Psoas muscle (tissue), 8 donors: ENCODE measurements at places on chromosomes 1 and 21. TPM values are rescaled to one million over a fixed set of nuclear protein-coding genes. Genes with fewer than 3 reads are reported as not detected.

GRCh38 chr1:244060686-244061085 lies 9.6 kb downstream of the ZBTB18 start:
- H3K4me1 ChIP-seq: no peaks in the 10 kb centered on the region
- H3K4me3 ChIP-seq: no peak overlapping the region
- H3K36me3 ChIP-seq: peaks cover 2% of the 10 kb centered on the region
- H3K27ac ChIP-seq: no peak overlapping the region

DNA sequence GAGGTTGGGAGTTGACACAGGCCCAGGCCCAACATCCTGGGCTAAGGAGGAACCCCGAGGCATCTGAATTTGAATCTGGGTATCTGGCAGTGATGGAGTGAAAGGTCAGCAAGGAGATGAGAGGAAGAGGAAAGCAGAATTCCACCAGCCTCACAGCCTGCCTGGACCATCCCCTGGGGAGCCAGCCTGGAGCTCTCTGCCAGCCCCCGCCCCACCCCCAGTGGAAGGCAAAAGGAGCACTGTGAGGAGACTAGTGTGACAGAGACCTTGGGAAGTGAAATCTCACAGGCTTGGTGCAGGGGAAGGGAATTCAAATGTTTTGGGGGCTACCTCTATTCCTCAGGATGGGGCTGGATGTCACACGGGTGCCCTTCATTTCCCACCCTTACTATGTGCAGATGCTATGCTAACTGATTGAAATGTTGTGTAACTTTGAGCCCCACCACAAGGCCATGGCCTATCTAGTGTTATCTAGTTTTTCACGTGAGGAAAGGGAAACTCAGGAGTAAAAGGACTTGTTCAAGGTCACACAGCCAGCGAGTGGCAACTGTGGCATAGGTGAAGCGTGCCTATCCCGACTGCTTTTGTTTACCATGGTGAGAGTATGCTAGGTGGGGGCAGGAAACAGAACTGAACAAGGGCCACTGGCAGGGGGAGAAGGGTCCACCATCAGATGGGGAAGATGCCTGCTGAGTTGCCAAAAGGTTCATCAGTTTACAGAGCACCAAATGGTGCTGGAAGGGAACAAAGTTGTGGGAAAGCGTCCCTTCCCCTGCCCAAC lies 29.8 kb downstream of the AHDC1 start:
- peak; percentile 53 for DNase-seq
- no peaks in the 10 kb centered on the region for H3K27me3 ChIP-seq
- H3K36me3 ChIP-seq: no peaks in the 10 kb centered on the region
- H3K27ac ChIP-seq: peak overlapping the region; percentile 94
- peak overlapping the region; percentile 68 for H3K4me3 ChIP-seq
- peaks cover 86% of the 10 kb centered on the region for H3K4me1 ChIP-seq

- no peaks in the 10 kb centered on the region for H3K36me3 ChIP-seq
- no peaks in the 10 kb centered on the region for H3K27me3 ChIP-seq
- H3K4me1 ChIP-seq: peaks cover 16% of the 10 kb centered on the region
- no peak overlapping the region for H3K27ac ChIP-seq
- DNase-seq: no peak
- no peak overlapping the region for H3K4me3 ChIP-seq
These were observed 19.5 kb downstream of the TSPAN2 start for GRCh38 chr1:115069659-115070308.

DNA sequence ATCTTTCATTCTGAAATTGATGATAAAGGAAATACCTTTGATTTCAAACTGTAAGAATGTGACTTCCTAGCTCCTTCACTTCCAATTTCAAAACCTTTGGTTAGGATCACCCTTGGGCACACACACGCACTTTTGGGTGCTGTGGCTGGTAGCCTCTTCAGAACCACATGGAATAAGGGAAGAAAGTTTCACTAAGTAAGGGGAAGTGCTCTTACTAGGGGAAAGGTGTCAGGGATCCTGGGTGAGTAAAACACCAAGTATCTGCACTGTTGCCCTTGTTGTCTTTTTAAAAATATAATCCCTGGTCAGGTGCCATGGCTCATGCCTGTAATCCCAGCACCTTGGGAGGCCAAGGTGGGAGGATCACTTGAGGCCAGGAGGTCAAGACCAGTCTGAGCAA lies 132.4 kb downstream of the SDCCAG8 start:
- no peaks in the 10 kb centered on the region for H3K36me3 ChIP-seq
- no peak overlapping the region for H3K27ac ChIP-seq
- no peak for DNase-seq
- H3K27me3 ChIP-seq: no peaks in the 10 kb centered on the region
- no peak overlapping the region for H3K4me3 ChIP-seq
- H3K4me1 ChIP-seq: peaks cover 8% of the 10 kb centered on the region

GRCh38 chr1:195867638-195868037 lies 740.6 kb downstream of the KCNT2 start:
- no peak for DNase-seq
- no peaks in the 10 kb centered on the region for H3K27me3 ChIP-seq
- H3K4me1 ChIP-seq: no peaks in the 10 kb centered on the region
- no peaks in the 10 kb centered on the region for H3K36me3 ChIP-seq
- no peak overlapping the region for H3K27ac ChIP-seq
- H3K4me3 ChIP-seq: no peak overlapping the region

DNA sequence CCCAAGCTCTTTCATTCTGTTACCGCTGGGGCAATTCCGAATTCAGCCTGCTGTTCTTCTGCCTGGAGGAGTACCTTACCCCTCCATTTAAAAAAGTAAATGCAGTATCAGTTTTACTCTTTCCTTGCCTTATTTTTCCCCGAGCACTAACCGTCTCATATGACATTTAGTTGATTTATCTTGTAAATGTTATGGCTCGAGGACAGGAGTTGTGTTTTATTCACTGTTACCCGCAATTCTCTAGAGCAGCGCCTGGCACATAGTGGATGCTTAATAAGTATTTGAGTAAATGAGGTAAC lies 425 bp upstream of the TADA1 start:
- no peaks in the 10 kb centered on the region for H3K27me3 ChIP-seq
- no peaks in the 10 kb centered on the region for H3K36me3 ChIP-seq
- peaks cover 16% of the 10 kb centered on the region for H3K4me1 ChIP-seq
- DNase-seq: no peak

Gene MAP1LC3C
- 8.8 TPM for total RNA-seq

- no peaks in the 10 kb centered on the region for H3K4me1 ChIP-seq
- H3K4me3 ChIP-seq: peak overlapping the region; percentile 40
- no peaks in the 10 kb centered on the region for H3K27me3 ChIP-seq
These were observed 43.4 kb upstream of the MRPS6 start for GRCh38 chr21:34029743-34030528.

Gene AIRE
- total RNA-seq: not detected

DNA sequence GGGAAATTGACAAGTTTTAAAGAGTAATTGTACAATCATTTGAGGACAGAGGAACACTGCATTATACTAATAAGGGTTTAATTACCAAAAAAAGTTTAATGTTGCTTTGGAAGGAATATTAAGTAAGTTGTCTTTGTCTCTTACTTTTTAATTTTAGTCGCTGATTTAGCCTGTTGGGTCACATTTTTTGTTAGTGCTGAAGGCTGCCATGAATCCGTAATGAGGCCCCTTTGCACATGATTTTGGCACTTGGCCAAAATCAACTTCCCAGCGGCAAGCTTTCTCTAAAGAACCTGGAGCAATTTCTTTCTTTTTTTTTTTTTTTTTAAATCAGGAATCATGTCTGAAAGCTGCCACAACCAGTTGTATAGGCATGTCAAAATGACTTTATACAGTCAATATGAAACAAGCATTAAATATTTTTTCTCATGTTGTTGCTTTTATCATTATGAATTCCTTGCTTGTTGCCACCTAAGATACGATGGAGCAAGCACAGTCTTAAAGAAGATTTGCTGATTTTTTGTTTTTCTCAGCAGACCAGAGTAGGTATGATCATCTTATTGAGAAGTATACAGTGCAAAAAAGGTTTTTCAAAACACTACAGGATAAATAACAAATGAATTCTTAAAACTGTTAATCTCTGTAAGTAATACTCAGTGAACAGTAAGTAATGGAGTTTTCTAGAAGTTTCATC lies 690.4 kb downstream of the USP25 start:
- H3K36me3 ChIP-seq: no peaks in the 10 kb centered on the region
- peak; percentile 61 for DNase-seq
- H3K4me3 ChIP-seq: peak overlapping the region; percentile 71
- H3K27me3 ChIP-seq: no peaks in the 10 kb centered on the region
- peaks cover 26% of the 10 kb centered on the region for H3K4me1 ChIP-seq
- peak overlapping the region; percentile 81 for H3K27ac ChIP-seq

DNA sequence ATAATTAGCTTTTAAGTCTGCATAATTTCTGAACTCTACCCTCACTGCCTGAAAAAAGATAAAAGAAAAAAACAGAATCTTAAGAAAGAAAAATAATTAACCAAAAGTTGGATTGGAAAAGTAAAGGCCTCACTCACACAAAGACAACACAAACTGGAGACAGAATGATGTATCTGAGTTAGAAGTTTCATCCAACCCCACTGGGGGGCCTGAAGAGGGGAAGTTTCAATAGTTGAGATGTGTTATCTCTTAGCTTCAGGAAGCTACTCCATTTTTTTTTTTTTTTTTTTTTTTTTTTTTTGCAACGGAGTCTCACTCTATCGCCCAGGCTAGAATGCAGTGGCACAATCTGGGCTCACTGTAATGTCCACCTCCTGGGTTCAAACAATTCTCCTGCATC lies 19.9 kb downstream of the SYDE2 start:
- H3K4me3 ChIP-seq: no peak overlapping the region
- H3K27ac ChIP-seq: no peak overlapping the region
- no peak for DNase-seq
- no peaks in the 10 kb centered on the region for H3K27me3 ChIP-seq

Gene SV2A
- total RNA-seq: 0.17 TPM

DNA sequence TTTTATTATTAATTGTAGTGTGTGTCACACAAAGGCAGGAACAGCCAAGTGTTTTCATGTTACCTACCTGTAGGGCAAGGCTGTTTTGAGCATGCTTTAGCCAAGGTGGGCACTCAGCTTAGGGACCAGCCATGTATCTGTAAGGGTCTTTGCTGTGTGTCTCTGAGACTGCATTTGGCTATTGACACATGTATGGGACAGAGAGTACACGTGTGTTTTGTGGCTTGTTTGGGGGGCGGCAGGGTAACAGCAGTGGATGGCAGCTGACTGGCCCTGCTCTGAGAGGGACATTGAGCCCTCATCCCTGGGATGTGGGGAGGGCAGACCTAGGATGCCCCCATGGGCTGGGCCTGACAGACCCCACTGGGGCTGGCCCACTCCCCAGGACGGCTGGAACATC lies 6.9 kb downstream of the CATSPER4 start:
- no peak overlapping the region for H3K4me3 ChIP-seq
- no peak overlapping the region for H3K27ac ChIP-seq
- H3K36me3 ChIP-seq: no peaks in the 10 kb centered on the region
- no peaks in the 10 kb centered on the region for H3K4me1 ChIP-seq
- no peak for DNase-seq

DNA sequence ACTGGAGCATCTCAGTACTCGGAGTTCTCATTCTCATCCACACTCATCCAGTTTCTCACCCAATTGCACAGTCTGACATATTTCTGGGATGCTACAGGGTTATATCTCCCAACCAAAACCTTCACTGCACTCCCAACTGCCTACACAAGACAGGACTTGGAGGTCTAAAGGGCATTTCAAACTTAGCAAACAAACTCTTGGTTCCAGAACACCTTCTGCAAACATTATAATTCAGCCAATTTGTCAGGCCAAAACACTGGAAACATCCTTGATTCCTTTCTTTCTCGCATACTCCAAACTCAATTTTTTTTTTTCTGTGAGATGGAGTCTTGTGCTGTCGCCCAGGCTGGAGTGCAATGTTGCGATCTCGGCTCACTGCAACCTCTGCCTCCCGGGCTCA lies 7.9 kb downstream of the SLAMF1 start:
- no peak overlapping the region for H3K4me3 ChIP-seq
- no peaks in the 10 kb centered on the region for H3K27me3 ChIP-seq
- H3K36me3 ChIP-seq: no peaks in the 10 kb centered on the region
- no peak overlapping the region for H3K27ac ChIP-seq
- H3K4me1 ChIP-seq: no peaks in the 10 kb centered on the region
- DNase-seq: no peak

DNA sequence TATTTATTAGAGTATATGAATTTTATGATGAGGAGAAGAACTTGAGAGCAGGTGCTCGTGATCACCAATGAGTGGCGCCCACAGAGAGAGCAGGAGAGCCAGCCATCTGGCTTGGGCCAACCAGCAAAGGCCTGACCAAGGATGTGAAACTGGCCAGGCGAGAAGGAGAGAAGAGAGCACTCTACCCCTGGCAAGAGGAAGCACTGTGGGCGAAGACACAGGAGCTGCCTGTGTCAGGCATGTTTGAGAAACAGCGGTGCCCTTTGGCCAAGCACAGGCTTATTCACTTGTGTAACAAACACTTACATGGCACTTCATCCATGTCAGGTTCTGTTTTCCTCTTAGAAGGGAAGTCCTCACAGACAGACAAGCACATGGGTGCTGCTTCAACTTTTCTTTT lies 4.2 kb upstream of the SIPA1L2 start:
- no peaks in the 10 kb centered on the region for H3K36me3 ChIP-seq
- no peaks in the 10 kb centered on the region for H3K4me1 ChIP-seq
- peak overlapping the region; percentile 37 for H3K27ac ChIP-seq
- H3K27me3 ChIP-seq: no peaks in the 10 kb centered on the region
- peak; percentile 39 for DNase-seq
